Breast epithelium (tissue), 4 donors: ENCODE measurements at places on chromosomes 2 and 18.

- DNase-seq = no peak
These were observed 225.3 kb upstream of the VWC2L start for GRCh38 chr2:214185546-214185945.

DNA sequence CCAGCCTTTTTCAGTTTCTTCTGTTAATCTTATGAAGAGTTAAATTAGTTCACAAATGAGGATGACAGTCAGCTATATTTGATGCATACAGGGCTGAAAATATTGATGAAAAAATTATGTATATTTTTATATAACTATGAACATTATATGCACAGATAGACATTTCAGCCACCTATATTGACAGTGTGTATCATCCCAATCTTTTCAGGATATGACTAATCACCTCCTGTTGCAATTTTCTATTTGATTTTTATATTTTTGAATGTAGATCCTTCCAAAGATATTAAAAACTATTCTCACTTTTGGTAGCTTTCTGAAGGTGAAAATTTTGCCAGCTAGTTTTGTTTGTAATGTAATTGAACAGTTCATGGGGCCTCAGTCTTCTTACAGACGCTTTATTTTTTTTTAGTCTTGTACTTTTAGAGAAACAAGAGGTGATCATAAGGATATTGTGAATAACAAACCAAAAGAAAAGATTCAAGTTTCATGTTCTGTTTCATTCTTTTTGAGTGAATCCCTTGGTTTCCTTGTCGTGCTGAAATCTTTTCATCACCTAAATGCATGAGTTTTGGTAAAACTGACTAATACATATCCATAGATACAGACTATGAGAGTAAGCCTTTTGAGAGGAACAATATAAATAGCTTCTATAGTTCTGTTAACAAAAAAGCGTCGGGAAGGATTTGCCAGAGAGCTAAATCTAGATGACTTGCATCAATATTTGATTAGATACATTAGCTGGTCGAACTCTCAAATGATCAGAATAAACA lies 123.1 kb downstream of the ARHGAP15 start:
- no peak for DNase-seq

- no peak for DNase-seq
These were observed 11.5 kb upstream of the EIF2AK3 start for GRCh38 chr2:88638743-88639142.

GRCh38 chr18:9599328-9599727 lies 15.0 kb downstream of the PPP4R1 start:
- DNase-seq = no peak

DNA sequence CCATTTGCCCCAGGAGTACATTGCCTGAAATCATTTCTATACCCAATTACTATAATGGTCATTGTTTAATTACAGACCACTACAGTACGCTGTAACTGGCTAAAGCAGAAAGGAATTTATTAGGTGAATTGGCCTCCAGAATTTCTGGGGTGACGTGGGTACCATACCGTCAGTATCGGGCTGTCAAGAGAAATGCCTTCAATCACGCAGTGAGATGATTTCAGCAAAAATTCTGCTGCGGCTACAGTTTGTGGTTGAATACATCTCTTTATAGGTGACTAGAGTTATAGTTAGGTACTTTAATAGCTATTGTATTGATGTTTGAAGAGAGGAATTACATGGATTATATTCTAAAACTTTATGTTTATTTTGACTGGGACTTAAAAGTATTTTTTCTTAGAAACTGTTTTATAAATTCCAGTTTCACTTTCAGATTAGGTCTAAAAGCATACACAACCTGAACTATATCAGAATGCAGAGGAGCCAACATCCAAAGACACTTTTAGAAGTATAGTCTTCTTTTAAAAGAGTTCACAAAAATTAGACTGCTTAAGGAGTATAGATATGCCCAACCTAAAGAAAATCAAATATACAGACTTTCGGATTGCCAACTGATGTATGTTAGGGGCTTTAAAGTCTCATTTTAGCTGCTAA lies 128.4 kb downstream of the TTC27 start:
- DNase-seq = no peak

DNA sequence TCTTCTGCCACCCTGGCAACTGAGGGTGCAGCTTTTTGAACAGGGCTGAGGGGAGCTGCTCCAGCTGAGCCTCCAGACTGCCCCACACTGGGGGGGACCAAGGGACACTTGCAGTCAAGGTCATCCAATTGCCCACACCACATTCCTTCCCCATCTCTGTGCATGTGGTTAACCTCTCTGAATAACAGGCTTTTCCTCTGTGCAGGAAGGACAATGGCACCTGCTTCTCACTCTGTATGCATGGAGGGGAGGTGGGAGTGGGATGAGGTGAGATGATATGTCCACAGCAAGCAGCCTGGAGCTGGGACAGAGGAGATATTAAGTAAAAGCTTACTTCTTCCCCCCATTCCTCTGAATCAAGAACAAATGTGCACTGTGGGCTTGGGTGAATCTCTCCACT lies 39.1 kb upstream of the TEX51 start:
- DNase-seq = no peak

GRCh38 chr2:178923546-178923945 lies 116.3 kb upstream of the TTN start:
- no peak for DNase-seq

DNA sequence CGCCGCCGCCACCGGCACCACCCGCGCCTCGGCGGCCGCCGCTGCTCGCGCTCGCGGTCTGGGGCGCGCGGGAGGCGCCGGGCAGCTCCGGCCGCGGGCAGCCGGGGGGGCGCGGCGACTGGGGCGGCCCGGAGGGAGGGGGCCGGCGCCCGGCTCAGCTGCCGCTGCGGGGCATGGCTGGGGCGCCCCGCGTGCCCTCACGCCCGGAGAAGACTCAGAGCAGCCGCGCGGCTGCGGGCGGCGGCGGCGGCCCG lies 295 bp downstream of the GAREM1 start:
- no peak for DNase-seq

DNA sequence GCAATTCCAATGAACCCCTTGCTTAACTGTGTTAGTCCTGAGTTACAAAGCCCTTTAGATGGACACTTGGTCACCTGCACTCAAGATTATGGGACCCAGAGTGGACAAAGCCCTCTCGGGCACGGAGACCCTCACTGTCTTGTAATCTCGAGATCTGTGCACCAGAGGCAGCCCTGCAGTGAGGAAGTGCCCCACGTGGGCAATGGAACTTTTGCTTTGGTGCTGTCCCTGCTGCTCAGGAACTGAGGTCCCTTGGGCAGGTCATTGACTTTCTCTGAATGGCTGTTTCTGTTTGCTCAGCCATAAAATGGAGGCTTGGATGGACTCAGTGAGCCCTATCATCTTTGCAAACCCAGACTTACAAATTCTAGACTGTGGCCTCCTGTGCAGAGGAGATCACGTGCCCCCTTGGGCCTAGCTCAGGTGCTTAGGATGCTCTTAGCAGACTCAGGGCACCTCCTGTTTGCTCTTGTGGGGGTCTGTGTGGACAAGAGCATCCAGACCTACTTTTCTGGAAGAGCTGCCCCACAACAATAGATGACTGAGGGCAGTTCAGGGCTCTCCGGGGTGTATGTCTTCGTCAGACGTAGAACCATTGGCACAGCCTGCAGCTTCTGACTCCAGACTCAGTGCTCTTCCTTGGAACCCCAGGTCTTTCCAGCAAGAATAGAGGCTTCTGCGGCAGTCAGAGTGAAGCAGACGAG lies 94.5 kb upstream of the HS6ST1 start:
- DNase-seq = no peak

GRCh38 chr2:79830501-79830900 lies 317.6 kb downstream of the CTNNA2 start:
- DNase-seq = no peak

DNA sequence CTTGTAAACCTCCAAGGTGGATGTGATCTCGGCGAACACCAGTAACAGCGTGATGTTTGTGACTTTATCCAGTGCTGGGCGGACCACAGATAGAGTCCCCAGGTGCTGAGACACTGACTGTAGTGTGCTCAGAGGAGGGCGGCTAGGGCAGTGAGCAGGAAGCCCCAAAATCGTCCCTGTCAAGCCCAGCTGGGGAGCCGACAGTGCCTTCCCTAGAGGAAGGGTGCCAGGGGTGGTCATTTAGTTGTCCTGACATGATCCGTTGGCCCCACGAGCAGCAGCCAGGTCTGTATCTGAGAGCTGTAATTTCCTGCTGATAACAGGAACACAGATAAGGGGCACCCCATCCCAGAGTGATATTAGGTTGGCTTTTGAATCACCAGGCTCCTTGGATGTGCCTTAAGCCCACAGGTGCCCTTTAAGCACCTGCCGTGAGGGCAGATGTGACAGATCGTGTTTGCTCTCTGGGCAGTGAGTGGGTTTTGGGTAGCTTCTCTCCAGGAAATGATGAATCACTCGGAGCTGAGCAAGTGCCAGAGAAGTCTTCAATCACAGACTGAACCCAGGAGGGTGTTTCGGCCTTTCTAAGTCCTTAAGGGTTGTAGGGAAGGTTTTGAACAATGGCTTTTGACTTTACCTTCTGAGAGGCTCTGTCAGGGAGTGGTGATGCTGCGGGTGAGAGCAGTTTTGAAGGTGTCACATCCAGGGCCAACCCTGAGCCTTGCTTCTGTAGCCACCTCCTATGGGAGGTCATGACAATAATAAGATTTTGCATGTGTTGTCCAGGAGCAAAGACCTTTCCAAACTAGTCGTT lies 7.7 kb downstream of the LPIN1 start:
- DNase-seq = no peak

DNA sequence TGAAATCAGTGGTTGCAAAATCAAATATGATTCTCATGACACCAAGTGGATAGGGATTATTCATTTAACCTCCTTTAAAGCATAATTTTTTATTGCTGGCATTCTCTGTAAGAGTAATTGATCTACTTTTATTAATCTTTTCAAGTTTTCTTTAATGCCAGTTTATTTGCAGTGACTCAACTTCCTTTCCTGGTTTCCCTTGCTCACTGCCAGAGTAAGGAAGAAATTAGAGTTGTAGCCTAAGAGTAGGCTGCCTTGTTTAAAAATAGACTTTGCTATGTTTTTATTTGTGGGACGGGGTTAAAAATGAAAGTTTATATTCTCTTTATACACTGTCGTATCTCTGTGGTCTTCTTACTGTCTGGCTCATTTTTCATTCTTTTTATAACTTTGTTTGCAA lies 148.6 kb downstream of the WDR7 start:
- DNase-seq = no peak

- no peak for DNase-seq
These were observed 465.5 kb downstream of the XIRP2 start for GRCh38 chr2:167353605-167354280.
